ENCODE measurements at places on chromosomes 2 and 18.
A peak's percentile ranks its signal among the peaks of the same experiment; 100 is the strongest.

- peak; percentile 82 for DNase-seq
These were observed 1.1 kb downstream of the PRKRA start for GRCh38 chr2:178449700-178450523.

DNA sequence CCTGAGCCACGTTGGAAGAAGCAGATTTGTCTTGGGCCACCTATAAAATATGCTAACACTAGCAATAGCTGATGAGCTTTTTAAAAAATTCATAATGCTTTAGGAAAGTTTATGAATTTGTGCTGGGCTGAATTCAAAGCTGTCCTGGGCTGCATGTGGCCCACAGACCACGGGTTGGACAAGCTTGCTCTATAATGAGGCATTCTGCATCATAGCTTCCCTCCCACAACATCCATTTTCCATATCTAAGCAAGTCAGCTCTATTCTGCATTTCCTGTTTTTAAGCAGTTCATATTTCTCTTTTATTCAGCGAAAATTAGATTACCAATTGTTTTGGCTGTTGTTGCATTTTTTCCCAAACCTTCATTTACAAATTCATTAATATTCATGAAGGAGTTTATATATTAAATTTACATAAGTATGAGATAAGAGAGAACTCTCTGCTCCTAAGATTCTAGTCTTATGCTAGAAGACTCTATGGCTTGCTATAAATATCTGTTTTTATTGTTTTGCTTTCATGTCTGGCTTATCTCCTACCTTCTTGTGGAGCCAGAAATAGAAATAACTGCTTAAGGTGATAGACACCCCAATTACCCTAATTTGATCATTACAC is 114.5 kb upstream of the HNRNPA3 start:
- no peak for DNase-seq

DNA sequence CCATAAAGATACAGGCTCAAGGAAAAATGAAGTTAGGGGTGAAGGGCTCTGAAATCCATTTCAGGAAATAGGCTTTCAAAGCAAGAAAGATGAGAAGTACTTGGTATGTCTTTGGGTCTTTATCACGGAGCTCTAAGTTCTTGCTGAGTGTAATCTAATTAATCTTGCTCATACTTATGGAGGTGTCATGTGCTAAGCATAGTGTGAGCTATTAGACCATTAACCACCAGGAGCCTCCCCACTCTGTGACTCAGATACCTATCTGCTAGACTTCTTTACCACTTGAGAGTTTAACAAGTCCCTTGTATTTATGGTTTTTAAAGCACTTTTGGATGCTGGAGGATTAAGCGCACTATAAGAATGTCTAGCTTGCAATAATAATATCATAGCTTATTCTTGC is 678.7 kb downstream of the EPHA4 start:
- no peak for DNase-seq

DNA sequence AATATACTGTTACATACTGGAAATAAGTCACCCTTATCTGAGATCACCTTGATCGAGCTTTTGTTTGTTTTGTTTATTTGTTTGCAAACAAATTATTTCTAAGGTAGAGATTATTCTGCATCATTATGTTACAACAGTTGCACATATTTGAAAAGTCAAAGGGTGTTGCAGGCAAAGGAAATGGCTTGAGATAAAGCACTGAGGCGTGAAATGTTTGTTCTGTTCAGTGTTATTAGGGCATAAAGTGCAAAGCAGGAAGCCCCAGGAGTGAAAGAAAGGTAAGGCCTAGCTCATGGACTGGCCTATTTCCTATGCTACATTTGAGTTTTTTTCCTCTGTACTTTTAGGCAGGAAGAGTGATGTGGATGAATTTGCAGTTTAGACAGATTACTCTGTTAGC is 1815.6 kb upstream of the LRRTM1 start:
- DNase-seq, result no peak

Measured in CD4-positive, alpha-beta T cell treated with Interferon alpha-2 for 1 hour (primary cell).